ENCODE measurements at places on chromosomes 6 and 20. TPM values are rescaled to one million over a fixed set of nuclear protein-coding genes. Genes with fewer than 3 reads are reported as not detected.

TNNC2 gene
- 2.1 TPM for total RNA-seq

GSTA4 gene
- total RNA-seq: 67.5 TPM

VWA7 gene
- total RNA-seq: 20.4 TPM

ELOVL4 gene
- 30.5 TPM for total RNA-seq

DEFB116 gene
- total RNA-seq: not detected

NOX3 gene
- not detected for total RNA-seq

BANF2 gene
- not detected for total RNA-seq

MRPL14 gene
- total RNA-seq: 26.7 TPM

UBE2C gene
- 0.88 TPM for total RNA-seq

FAXC gene
- total RNA-seq: 82.3 TPM

C2 gene
- total RNA-seq: 4.7 TPM

CPXM1 gene
- total RNA-seq: 0.50 TPM

SLC24A3 gene
- 12.1 TPM for total RNA-seq

RNF39 gene
- total RNA-seq: not detected

HSPA12B gene
- 3.9 TPM for total RNA-seq

DOK5 gene
- total RNA-seq: 20.5 TPM

SPEF1 gene
- total RNA-seq: 8.0 TPM

TSHZ2 gene
- total RNA-seq: 4.9 TPM

SMLR1 gene
- total RNA-seq: not detected

PPP1R16B gene
- 162 TPM for total RNA-seq
